Fibroblast of lung (primary cell): ENCODE measurements at places on chromosomes 3 and 15. TPM values are rescaled to one million over a fixed set of nuclear protein-coding genes. Genes with fewer than 3 reads are reported as not detected.
A peak's percentile ranks its signal among the peaks of the same experiment; 100 is the strongest.

Gene TFRC
- 169 and 184 TPM in 2 replicates for total RNA-seq

GRCh38 chr3:126194713-126195305 is 14.4 kb upstream of the ALDH1L1 start:
- no peaks in the 10 kb centered on the region for H3K4me1 ChIP-seq
- no peaks in the 10 kb centered on the region for H3K36me3 ChIP-seq
- H3K4me3 ChIP-seq: no peak overlapping the region
- H3K27ac ChIP-seq: no peak overlapping the region

Gene RTP3
- total RNA-seq: not detected in 2 replicates

- no peaks in the 10 kb centered on the region for H3K4me1 ChIP-seq
- no peak for DNase-seq
- peaks cover 2% of the 10 kb centered on the region for H3K27me3 ChIP-seq
- no peak overlapping the region for H3K4me3 ChIP-seq
Observed at GRCh38 chr3:37510755-37511154, 336.4 kb upstream of the LRRFIP2 start.

Gene MUC4
- not detected in 2 replicates for total RNA-seq

GRCh38 chr3:13505147-13506130 is 25.3 kb downstream of the HDAC11 start:
- H3K4me1 ChIP-seq: peaks cover 2% of the 10 kb centered on the region
- no peaks in the 10 kb centered on the region for H3K36me3 ChIP-seq
- H3K4me3 ChIP-seq: no peak overlapping the region
- no peak for DNase-seq
- H3K27ac ChIP-seq: no peak overlapping the region

DNA sequence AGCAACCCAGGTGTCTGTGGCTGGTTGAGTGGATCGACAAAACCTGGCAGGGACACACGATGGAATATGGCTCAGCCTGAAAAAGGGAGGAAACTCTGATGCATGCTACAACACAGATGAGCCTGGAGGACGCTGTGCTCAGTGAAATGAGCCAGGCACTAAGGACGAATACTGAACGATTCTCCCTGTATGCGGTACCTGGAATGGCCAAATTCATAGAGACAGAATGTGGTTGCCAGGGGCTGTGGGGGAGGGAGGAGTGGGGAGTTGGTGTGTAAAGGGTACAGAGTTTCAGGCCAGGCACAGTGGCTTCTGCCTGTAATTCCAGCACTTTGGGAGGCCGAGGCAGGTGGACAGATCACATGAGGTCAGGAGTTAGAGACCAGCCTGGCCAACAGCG is 35.1 kb downstream of the PCSK6 start:
- DNase-seq: no peak
- peaks cover 2% of the 10 kb centered on the region for H3K4me1 ChIP-seq
- H3K4me3 ChIP-seq: no peak overlapping the region
- H3K36me3 ChIP-seq: no peaks in the 10 kb centered on the region
- H3K27ac ChIP-seq: no peak overlapping the region
- no peaks in the 10 kb centered on the region for H3K27me3 ChIP-seq

DNA sequence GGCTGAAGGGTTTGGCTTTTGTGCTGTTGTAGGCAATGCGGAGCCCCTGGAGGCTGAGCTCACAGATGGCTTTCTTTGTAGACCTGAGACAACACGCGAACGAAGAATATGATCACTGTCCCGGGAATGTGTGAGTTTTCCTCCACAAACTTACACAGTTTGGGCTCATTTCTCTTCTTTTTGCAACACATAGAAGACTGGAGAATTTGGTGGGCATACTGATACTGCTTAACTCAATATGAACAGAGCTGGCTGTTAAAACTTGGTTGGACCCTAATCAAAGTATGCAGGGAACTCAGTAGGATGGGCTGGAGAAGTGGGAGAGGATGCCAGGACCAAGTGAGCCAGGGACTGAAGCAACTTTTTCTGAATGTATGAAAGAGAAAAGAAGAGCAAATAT is 12.2 kb upstream of the RFC4 start:
- H3K36me3 ChIP-seq: no peaks in the 10 kb centered on the region
- no peak for DNase-seq
- H3K4me1 ChIP-seq: peaks cover 9% of the 10 kb centered on the region
- H3K27ac ChIP-seq: no peak overlapping the region
- H3K4me3 ChIP-seq: no peak overlapping the region

- H3K36me3 ChIP-seq: no peaks in the 10 kb centered on the region
- no peaks in the 10 kb centered on the region for H3K27me3 ChIP-seq
- H3K4me1 ChIP-seq: no peaks in the 10 kb centered on the region
- no peak overlapping the region for H3K27ac ChIP-seq
Observed at GRCh38 chr3:166560253-166560652, 723.0 kb upstream of the BCHE start.

GRCh38 chr3:126314305-126314789 is 42.9 kb downstream of the KLF15 start:
- H3K4me1 ChIP-seq: no peaks in the 10 kb centered on the region
- H3K4me3 ChIP-seq: no peak overlapping the region
- no peak for DNase-seq
- H3K36me3 ChIP-seq: no peaks in the 10 kb centered on the region
- H3K27me3 ChIP-seq: no peaks in the 10 kb centered on the region

Gene C2CD4A
- total RNA-seq: not detected in 2 replicates

Gene CLDN16
- total RNA-seq: under 0.01 and 0.33 TPM in 2 replicates

DNA sequence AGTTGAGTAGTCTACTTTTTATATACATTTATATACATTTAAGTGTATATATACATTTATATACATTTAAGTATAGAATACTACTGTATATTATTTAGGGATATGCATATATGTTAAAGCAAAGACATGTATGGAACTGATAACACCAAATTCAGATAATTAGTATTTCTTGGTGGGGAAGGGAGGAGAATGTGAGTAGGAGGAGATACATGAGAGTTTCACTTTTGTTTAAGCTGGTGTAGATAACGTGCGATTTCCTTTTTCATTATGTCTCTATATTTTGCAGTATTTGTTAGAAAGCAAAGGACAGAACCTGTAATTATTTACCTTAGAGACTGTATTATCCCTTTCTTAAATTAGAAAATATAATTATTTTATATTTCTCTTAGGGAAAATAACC is 16.6 kb upstream of the NIT2 start:
- no peak overlapping the region for H3K4me3 ChIP-seq
- peaks cover 2% of the 10 kb centered on the region for H3K36me3 ChIP-seq
- no peaks in the 10 kb centered on the region for H3K4me1 ChIP-seq
- no peak overlapping the region for H3K27ac ChIP-seq
- H3K27me3 ChIP-seq: no peaks in the 10 kb centered on the region

DNA sequence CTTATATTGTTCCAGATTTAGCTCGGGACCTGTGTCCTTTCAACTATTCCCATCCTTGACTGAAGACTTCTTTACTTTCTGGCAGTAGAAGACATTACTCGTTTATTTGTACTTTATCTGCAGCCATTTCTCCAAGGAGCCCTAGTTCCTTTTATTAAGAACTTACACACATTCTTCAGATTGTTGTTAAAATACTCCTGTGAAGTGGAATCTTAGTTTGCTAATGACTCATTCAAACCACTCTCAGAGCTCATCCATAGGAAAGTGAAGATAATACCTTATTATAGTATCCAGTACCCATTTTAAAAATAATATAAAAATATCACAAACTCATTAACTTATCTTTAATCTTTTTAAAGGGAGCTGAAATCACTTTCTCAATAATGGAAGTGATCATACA is 63.5 kb downstream of the C3orf70 start:
- H3K27me3 ChIP-seq: no peaks in the 10 kb centered on the region
- DNase-seq: no peak
- no peaks in the 10 kb centered on the region for H3K4me1 ChIP-seq
- H3K36me3 ChIP-seq: no peaks in the 10 kb centered on the region
- no peak overlapping the region for H3K4me3 ChIP-seq
- no peak overlapping the region for H3K27ac ChIP-seq

Gene TMEM266
- total RNA-seq: 0.26 and 0.33 TPM in 2 replicates

DNA sequence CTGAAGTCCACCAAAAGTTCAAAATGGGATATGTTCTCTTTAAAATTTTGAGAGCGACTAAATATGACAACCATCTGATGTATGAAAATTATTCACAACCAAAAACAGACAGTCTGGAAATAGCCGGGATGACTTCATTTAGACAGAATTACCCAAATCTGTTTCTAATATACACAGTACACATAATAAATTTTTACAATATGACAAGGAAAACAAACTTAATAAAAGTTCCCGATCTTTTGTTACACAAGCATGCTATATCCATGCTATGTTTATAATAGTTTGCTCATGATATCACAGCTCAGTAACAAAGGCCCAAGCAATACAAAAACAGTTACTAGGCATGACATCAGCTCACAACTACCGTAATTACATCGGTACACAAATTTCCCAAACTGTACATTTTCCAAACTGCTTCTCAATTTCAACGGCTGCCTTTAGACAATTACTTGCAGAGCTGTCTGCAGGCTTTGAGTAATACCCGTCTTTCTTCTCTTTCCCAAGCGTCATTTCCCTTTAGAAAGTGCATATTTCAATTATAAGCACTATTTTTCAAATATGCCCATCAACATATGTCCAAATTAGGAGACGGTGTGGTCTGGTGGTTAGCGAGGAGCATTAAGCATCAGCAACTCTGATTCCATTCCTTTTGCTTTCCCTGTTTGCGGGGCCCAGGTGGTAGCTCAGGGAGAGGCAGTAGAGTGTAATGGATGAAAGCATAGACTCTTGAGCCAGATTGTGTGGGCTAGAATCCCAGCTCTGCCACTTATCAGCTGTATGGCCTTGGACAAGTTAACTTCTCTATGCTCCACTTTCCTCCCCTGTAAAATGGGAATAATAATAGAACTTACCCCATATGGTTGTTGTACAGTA is 481.2 kb downstream of the FOXP1 start:
- H3K36me3 ChIP-seq: no peaks in the 10 kb centered on the region
- DNase-seq: peak; percentile 99
- peak overlapping the region; percentile 94 for H3K27ac ChIP-seq
- H3K4me1 ChIP-seq: peaks cover 36% of the 10 kb centered on the region
- no peak overlapping the region for H3K4me3 ChIP-seq
- H3K27me3 ChIP-seq: no peaks in the 10 kb centered on the region

- no peaks in the 10 kb centered on the region for H3K4me1 ChIP-seq
- peak; percentile 50 for DNase-seq
- H3K4me3 ChIP-seq: no peak overlapping the region
- H3K27me3 ChIP-seq: no peaks in the 10 kb centered on the region
- no peaks in the 10 kb centered on the region for H3K36me3 ChIP-seq
Observed at GRCh38 chr15:55403531-55403930, 4.6 kb downstream of the CCPG1 start.

- no peaks in the 10 kb centered on the region for H3K27me3 ChIP-seq
- no peak overlapping the region for H3K4me3 ChIP-seq
- no peaks in the 10 kb centered on the region for H3K4me1 ChIP-seq
Observed at GRCh38 chr3:18077128-18077840, 334.9 kb upstream of the TBC1D5 start.

GRCh38 chr3:74883690-74884089 is 269.2 kb upstream of the CNTN3 start:
- no peak overlapping the region for H3K4me3 ChIP-seq
- H3K27ac ChIP-seq: no peak overlapping the region
- DNase-seq: no peak
- H3K4me1 ChIP-seq: no peaks in the 10 kb centered on the region

Gene SLMAP
- 43.1 and 55.5 TPM in 2 replicates for total RNA-seq

GRCh38 chr3:107855710-107856109 is 235.1 kb downstream of the CD47 start:
- no peaks in the 10 kb centered on the region for H3K4me1 ChIP-seq
- no peaks in the 10 kb centered on the region for H3K36me3 ChIP-seq
- H3K27ac ChIP-seq: no peak overlapping the region

Gene SNTN
- total RNA-seq: not detected in 2 replicates

Gene PRR23C
- total RNA-seq: not detected in 2 replicates

DNA sequence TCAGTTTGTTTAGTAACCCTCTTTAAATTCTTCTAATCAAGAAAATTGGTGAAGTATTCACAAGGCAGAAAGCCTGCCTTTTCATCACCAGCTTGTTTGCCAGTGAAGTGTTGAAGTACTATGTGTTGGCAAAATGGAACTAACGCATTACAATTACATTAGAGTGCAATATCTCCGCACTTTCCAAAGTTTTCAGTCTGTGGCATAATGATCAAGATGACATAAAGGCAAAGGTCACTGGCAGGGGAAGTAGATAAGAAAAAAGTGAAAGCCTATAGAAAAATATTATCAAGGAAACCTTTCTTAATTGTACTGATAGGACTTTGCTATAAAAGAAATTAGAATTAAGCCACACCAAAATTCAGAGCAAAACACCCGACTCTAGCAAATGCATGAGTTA is 25.0 kb upstream of the TM4SF1 start:
- H3K36me3 ChIP-seq: no peaks in the 10 kb centered on the region
- H3K27ac ChIP-seq: no peak overlapping the region
- H3K4me1 ChIP-seq: peaks cover 3% of the 10 kb centered on the region
- H3K4me3 ChIP-seq: no peak overlapping the region
- no peaks in the 10 kb centered on the region for H3K27me3 ChIP-seq
- no peak for DNase-seq

GRCh38 chr3:126752303-126753190 is 48.5 kb downstream of the CHCHD6 start:
- peaks cover 2% of the 10 kb centered on the region for H3K4me1 ChIP-seq
- H3K27me3 ChIP-seq: no peaks in the 10 kb centered on the region
- H3K27ac ChIP-seq: peak overlapping the region; percentile 19

DNA sequence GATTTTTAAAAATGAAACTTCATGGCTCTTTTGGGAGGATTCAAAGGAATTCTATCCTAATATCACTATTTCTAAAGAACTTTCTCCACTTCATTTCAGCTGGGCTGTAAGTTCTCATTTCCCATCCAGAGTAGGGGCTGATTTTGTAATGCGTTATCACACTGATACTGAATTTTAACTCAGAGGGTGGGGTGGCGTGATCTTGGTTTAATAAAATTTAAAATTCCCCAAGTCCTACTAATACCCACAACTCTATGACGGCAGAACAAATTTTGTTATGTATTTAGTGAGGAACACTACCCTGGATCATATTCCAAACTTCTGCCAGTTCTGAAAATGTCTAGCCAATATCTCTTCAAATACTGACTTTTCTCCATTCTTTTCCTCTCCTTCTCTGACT is 92.7 kb downstream of the ASB7 start:
- no peak overlapping the region for H3K4me3 ChIP-seq
- no peak overlapping the region for H3K27ac ChIP-seq
- no peak for DNase-seq
- H3K27me3 ChIP-seq: no peaks in the 10 kb centered on the region

Gene SERPINI2
- total RNA-seq: not detected in 2 replicates

Gene C3orf80
- 0.26 and 0.33 TPM in 2 replicates for total RNA-seq

Gene CCR9
- not detected in 2 replicates for total RNA-seq

GRCh38 chr15:36879568-36880222 is 220.7 kb downstream of the MEIS2 start:
- H3K27ac ChIP-seq: no peak overlapping the region
- no peak overlapping the region for H3K4me3 ChIP-seq
- no peaks in the 10 kb centered on the region for H3K36me3 ChIP-seq
- peaks cover 32% of the 10 kb centered on the region for H3K27me3 ChIP-seq

Gene RAB8B
- total RNA-seq: 111 and 184 TPM in 2 replicates

GRCh38 chr3:173371848-173372487 is 25.6 kb upstream of the NLGN1 start:
- DNase-seq: peak; percentile 49
- no peaks in the 10 kb centered on the region for H3K4me1 ChIP-seq
- no peaks in the 10 kb centered on the region for H3K36me3 ChIP-seq
